NCI-H446 (cell line): ENCODE measurements at places on chromosomes 4 and X.

- DNase-seq: no peak
Measured at GRCh38 chrX:39204353-39204752, 403.1 kb downstream of the MID1IP1 start.

DNA sequence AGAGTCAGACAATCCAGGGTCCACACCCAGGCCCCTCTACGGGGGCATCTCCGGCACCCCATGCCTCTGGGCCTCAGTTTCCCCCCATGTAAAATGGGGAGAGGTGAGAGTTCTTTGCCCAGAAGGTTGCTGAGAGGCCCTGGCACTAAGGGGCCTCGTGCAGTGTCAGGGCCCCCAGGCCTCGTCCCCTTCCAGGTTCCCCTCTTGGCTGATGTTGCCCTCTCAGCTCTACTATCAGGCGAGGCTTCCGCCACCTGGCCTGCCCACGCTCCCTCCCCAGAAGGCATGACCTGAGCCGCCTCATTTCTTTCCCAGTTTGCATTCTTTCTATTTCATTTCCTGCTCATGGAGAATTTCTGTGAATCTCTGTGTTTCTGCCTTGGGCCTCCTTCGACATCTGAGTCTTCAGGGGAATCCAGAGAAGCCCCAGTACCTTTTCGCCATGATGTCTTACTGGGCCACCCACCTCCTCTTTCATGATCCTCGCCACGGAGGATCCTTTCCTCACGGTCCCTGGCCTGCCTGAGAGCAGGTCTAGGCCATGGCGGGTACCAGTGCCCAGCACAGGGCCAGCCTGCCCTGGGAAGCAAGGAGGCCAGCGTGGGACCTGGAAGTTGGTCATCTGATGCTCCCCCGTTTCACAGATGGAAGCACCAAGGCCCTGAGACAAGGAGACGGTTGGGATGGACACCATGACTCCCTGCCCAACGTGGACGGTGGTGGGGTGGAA, 21.9 kb upstream of the MRFAP1 start:
- no peak for DNase-seq

DNA sequence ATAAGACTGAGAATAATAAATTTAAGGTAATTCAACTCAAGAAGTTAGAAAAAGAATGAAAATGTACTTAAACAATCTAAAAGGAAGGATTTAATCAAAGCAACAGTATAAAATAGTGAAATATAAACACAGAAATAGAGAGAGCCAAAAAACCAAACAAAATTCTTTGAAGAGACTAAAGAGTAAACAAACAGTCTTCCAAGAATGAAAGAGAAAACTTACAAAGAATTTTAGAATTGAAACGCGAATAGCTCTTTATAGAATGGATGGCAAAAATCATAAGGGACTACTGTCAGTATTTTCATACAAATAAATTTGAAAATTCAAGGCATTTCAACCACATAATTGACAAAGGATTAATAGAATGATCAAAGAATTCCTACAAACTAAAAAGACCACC, 41.7 kb downstream of the VEGFC start:
- DNase-seq: no peak

DNA sequence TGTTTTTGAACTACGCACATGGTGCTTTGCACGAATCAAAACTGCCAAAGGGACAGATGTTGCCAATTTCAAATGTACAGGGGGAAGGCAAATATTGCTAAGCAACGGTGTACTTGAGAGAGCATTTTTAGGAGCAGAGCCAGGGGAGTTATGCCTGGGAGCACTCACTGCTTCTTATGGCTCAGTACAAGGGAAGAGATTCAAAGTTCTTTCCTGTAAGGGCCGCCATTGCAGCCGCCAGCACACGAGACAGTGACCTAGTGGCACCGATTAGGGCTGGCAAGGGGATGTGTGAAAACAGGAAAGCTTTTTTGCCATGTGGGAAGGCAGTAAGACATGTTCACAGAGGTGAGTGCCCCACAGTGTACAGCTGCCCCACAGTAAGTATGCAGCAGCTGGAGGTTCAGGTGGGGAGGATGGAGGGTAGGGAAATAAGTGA, 133.8 kb downstream of the AFF1 start:
- DNase-seq: peak; percentile 91

- no peak for DNase-seq
Measured at GRCh38 chr4:99683895-99684294, 26.3 kb upstream of the C4orf54 start.

DNA sequence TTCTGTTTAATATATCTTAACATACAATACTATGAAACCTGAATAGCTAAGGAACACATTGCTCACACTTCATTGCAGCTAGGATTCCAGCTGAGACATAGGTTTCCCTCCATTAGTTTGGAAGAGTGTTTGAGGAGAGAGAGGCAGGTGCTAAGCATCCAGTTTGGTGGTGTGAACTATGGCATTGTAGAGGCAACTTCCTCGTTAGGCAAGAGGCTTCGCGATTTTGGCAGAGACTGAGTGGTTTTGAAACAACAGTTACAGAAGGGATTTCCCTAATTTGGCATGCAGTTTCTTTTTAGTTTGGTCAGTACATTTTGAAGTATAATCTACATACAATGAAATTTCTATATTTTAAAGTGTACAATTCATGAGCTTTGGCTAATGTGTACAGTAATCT, 117.1 kb upstream of the BMP3 start:
- DNase-seq: no peak

DNA sequence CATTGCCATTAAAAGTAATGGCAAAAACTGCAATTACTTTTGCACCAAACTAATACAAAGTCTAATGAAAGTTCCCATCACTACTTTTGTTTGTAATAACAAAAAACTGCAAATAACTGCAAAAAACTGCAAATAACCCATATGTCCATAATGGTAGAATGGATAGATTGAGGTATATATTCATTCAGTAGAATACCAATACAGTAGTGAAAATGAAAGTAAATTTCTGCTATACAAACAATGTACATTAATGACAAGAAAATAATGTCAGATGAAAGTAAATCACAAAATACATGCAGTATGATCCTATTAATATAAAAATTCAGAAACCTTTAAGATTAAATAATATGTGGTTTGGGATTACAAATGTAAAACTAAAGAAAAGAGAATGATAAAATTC, 41.3 kb upstream of the CEP135 start:
- no peak for DNase-seq

DNA sequence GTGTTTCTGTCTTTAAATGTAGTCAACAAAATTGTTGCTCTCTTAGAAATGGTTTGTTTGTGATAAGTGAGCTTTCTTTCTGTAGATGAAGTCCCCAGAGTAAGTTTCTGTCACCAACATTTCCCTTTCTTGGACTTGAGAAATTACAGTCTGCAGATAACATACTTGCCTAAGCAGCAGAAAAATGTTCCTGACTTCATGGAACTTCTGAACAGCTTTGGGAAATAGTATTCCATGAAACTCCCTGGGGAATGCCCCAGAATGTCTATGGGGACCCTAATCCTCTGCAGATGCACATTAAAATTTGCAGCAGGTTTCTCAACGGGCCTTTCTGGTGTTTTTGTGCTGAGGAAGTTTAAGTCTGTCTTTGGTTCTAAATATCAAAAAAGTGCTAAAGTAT, 38.6 kb upstream of the NEIL3 start:
- DNase-seq: no peak

GRCh38 chrX:120293015-120293414, 18.2 kb downstream of the TMEM255A start:
- no peak for DNase-seq

GRCh38 chrX:154091678-154092077, 5.8 kb downstream of the MECP2 start:
- DNase-seq: no peak

GRCh38 chr4:52659001-52659721, at the start of gene USP46:
USP46 (minus strand) TSS chr4:52659301; CDS start chr4:52659150, 151 bp downstream.
- DNase-seq: peak; percentile 60

- DNase-seq: no peak
Measured at GRCh38 chr4:40737879-40738278, 11.9 kb upstream of the NSUN7 start.

DNA sequence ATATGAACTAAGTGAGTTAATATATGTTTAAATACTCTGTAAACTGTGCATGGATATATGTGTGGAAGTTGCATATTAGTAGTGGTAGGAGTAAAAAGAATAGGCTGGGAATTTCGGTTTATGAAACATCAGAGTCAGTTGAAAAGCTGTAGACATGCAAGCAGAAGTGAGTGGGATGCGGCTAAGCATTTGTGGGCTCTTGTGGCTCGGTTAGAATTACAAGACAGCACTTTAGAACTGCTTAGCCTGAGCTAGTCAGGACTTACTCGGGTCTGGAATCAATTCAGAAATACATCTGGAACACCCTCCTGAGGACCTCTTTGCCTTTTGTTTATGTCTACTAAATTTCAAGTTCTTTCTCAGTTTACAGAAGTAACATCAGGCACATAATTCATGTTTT, 93.6 kb downstream of the AFF2 start:
- no peak for DNase-seq

- DNase-seq: no peak
Measured at GRCh38 chr4:26520728-26521450, 30.6 kb upstream of the CCKAR start.

DNA sequence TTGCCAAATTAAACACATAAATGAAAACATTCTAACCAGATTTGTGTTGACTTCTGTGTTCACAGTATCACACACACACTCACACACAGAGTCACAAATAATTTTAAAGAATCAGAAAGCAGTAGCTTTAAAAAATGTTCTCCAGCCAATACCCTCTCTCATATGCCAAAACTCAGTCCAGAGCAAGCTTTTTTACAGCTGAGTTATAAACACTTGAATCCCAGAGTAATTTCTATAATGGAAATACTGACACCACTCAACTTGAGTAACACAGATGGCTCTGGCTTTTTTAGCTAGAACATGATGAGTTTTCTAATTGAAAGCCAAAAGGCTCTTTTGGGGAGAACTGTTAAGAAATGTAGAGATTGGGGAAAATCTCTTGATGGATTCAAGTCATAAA, 100.8 kb downstream of the DOCK11 start:
- no peak for DNase-seq

GRCh38 chrX:110267874-110268273, 50.0 kb downstream of the AMMECR1 start:
- no peak for DNase-seq

GRCh38 chr4:37970702-37971101, 10.5 kb downstream of the PTTG2 start:
- no peak for DNase-seq

DNA sequence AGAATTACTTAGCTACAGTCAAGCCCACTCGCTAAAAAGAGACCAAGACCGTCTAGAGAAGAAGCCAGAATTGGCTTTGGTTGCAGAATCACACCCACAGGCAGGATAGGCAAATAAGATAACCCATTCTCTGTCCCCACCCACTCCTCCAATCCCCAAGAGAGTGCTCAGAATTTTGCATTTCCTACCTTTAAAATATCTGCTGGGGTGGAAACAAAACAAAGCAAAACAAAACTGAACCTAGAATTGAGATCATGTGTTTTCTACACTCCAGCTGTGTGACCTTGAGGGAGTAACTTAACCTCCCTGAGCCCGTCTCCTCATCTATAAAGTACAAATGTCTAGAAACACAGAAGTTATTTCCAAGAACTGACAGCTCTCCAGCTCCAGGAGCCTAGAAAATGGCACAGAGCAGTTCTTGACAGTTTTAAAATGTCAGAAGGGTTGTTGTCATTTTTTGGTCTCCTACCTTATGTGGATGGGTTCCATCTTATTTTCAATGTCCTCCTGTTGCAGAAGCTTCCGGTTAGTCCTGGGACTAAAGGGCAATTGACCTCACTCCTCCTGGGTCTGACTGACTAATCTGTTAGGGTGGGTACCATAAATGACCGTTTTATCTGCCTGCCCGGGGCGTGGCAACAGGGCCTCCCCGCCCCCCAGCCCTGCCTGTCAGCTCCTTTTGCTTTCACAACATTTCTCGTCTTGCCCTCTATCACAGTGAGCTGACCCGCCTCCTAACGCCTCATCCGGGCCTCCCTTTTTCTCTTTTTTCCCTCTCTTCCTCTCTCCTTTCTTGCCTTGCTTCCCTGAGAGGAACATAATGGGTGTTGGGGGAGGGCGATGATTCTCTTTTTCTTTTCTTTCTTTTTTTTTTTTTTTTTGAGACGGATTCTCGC, 114.0 kb downstream of the RBM47 start:
- DNase-seq: no peak

- DNase-seq: no peak
Measured at GRCh38 chr4:11670304-11670703, 241.6 kb upstream of the HS3ST1 start.

GRCh38 chr4:70681704-70682103, 6.6 kb upstream of the UTP3 start:
- DNase-seq: no peak
